BE2C (cell line): ENCODE measurements at places on chromosomes 6 and 20.

- DNase-seq = no peak
Measured at GRCh38 chr6:132084811-132085509, 133.8 kb upstream of the CCN2 start.

DNA sequence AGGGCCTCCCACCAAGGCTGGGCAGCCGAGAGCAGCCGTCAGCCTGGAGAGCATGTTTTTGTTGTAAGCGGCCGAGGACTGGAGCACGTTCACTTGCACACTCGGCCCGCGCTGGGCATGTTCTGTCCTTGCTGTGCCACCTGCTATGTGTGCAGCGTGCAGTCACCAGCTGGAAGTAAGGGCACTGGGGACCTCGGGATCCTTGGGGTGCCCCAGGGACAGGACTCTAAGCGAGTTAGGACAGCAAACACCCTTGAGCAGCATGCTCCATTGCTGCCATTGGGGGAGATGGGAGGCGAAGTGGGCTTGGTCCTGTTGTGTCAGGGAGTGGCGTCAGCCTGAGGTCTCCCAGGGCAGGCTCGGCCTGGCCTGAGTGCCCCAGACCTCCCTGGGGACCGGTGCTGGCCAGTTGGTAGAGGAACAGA is 18.6 kb downstream of the DYNLT1 start:
- no peak for DNase-seq

DNA sequence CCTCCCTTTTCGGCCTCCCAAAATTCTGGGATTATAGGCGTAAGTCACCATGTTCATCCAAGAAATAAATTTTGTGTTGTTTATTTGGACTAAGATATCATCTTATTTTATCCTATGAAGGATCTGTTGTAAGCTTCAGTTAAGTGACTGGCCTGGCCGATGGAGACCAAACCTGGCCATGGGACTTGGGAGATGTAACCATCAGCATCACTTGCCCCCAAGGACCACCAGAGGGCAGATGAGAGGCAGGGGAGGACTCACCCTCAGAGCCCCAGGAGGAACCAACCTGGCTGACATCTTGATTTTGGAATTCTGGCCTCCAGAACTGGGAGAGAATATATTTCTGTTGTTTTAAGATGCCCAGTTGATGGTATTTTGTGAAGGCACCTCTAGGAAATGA is 266.7 kb downstream of the CDH26 start:
- peak; percentile 34 for DNase-seq

DNA sequence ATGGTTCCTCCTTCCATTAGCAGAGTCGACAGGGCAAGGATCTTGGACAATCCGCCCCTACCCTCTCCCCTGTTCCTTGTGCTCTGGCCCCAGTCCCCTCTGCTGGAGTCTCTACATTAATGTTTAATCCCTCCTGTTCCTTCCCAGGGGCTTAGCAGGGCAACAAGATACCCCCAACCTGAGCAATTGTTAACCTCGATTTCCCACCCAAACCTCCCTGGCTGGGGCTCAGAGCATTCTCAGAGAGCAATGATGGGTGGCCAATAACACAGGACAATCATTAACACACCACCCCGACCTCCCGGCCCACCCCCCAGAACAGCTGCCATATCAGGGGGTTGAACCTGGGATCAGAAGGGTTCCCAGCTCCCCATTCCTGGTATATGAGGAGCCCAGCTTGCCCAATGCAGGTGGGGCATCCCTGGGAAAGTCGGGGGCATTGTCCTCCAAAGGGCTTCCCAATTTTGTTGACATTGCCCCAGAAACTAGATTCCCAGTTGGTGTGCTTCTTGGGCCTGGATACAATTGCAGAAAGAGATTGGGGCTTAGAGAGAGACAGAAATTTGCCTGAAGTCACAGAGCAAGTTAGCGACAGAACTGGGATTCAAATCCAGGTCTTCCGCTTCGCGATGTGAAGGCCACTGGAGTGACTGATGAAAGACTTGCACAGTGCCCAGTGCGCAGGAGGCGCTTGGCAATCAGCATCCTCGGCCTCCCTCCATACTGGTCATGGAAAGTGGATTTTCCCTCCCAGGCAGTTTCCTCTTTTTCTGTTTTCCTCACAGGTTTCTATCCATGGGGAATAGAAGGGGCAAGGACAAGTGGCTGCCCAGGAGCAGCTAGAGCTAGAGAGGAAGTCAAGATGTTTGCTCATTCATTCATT is 59.6 kb upstream of the TTPAL start:
- no peak for DNase-seq

- DNase-seq = no peak
Measured at GRCh38 chr6:33905071-33905609, 101.3 kb upstream of the MLN start.

- no peak for DNase-seq
Measured at GRCh38 chr6:57303931-57304681, 13.3 kb upstream of the PRIM2 start.

DNA sequence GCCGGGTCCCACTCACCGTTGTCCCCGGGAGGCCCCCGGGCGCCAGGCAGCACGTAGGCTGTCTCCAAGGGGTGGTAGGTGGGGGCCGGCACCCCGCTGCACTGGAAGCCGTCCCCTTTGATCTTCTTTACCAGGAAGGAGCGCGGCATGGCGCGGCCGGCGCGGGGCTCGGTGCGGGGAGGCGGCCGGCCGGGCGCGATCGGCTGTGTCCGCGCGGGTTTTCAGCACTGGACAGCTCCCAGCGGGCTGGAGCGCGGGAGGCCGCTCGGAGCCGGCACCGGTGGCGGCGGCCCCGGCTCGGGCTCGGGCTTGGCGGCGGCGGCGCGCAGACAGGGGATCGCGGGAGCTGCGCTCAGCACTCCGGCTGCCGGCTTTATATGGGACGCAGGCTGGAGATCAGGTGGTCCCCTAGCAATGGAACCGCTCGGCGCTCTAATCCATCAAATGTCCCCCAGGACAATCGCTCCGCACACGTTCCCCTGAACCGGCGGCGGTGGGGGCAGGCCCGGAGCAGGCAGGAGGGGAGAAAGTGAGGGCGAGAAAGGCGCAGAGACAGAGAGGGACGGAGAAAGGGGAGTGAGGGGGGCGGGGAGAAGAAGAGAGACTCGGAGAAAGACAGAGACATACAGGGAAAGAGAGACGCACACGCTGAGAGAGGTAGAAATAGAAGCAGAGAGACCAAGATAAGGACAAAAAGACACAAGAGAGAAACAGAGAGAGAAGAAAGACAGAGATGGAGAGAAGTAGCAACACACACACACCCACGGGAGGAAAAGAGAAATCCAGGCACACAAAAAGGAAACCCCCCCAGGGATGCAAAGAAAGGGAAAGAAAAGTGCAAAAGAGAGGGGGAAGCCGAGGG is at the start of gene SCRT2:
TSS of gene SCRT2 (minus strand) at position 350 of the 862 bp plus-strand sequence. CDS start at position 149, 201 bp downstream.
- DNase-seq = peak; percentile 26

DNA sequence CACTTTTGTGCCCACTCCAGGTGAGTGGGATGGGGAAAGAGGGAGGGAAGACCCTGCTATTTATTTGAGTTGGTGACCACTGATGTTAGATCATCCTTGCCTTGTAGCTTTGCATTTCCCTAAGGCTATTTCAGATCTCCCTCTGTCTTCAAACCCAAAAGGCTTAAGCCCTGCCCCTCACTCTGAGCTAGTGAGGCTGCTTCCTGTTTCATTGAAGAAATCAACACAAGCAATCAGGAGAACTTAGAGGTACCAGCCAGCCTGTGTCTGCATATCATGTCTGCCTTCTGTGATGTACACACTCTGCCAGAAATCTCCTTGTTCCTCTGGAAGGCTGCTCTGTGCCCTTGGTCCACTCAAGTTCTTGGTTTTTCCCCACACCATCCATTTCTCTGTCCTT is 135.3 kb downstream of the ARID1B start:
- DNase-seq = peak; percentile 26

DNA sequence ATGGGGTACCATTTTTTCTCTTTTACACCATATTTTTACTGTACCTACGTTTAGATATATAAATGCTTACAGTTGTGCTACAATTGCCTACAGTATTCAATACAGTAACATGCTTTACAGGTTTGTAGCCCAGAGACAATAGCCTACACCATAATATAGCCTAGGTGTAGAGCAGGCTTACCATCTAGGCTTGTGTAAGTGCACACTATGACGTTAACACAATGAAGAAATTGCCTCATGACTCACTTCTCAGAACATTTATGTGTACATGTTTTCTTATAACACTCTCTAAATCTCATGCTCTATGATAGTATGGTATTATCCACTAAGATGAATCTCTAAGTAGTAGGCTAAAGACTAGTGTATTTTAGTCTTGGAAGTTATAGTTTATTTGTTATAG is 13.5 kb downstream of the GPR63 start:
- DNase-seq = no peak

DNA sequence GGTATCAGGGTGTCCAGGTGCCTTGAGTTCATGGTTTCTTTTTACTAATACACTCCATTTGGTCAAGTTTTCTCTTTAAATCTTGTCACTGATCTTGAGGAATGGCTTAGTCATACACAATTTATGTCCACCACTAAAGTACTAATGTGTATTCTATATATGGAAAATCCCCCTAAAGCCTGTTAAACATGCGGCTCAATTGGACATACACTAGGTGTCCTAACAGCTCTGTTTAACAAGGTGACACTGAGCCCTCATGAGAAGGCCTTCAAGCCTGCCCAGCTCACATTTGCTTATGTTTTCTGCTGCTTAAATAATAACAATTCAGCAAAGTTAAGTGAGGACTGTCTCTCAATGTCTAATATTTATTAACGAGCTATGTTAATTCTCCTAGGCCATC is 31.5 kb downstream of the PDE7B start:
- DNase-seq = no peak

GRCh38 chr6:120164531-120164930 is 815.0 kb upstream of the MAN1A1 start:
- no peak for DNase-seq

- no peak for DNase-seq
Measured at GRCh38 chr6:140794544-140794943, 1338.2 kb upstream of the GJE1 start.
